Fibroblast of skin of left biceps (primary cell): ENCODE measurements at places on chromosomes 13 and 19.

GRCh38 chr13:110874508-110874960 is 40.3 kb downstream of the ANKRD10 start:
- DNase-seq = no peak

DNA sequence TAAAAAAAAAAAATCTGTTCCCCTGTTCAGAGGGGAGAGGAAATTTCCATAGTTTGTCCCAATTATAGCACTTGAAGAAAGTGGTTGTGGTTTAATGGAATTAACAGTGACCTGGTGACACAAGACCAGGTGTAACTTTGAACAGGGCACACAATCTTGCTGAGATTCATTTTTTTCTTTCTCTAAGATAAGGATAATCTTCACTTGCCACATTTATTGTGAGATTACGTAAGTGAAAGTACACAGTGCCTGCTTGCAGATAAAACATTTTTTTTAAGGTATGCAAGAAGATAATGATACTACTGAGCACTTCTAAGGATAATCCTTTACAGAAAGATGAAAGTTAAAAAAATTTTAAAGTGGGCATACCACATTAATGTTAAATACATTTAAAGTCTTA is 448.1 kb downstream of the DIAPH3 start:
- DNase-seq = no peak

- peak; percentile 42 for DNase-seq
These were observed at the start of gene ZNF625 for GRCh38 chr19:12156223-12157058. ZNF625 (minus strand) TSS chr19:12156734; CDS start chr19:12156558, 176 bp downstream.

GRCh38 chr13:44768239-44768638 is 192.1 kb upstream of the TSC22D1 start:
- no peak for DNase-seq

DNA sequence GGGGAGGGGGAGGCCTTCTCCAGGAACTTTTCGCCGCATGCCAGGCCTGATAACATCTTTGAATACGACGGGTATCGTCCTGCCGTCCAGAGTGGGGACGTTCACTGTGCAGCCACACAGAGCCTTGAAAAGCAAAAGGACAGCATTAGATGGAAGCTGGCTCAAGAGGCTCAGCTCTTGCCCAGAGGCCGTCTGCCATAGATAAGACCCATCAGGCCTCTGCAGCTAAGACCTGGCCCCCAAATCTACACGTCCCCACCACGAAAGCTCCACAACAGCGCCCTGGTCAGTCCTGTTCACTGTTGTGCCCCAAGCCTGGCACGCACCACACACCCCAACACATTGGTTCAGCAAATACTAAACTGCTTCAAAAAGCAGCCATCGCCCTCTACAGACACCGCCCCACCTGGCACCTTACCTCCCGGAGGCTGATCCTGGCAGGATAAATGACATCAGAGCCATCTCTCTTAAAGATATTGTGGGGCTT is 2.1 kb downstream of the DNAJB1 start:
- no peak for DNase-seq

DNA sequence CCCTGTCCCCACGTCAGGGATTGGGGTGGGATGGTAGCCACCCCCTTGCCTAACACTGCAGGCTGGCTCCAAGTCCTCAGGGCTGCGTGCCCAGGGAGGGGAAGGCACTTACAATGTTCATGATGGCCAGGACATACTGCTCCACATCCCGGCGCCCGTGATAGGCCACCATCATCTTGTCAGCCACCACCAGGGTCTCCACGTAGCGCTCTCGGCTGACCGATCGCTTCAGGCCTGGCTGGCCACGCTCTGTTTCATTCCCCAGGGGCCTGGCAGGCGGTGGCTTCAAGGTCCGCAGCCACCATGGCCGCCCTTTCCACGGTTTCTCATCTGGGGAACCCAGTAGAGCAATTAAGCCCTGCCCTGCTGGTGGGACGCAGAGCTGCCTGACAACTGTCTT is 9.7 kb downstream of the ADAMTS10 start:
- no peak for DNase-seq

DNA sequence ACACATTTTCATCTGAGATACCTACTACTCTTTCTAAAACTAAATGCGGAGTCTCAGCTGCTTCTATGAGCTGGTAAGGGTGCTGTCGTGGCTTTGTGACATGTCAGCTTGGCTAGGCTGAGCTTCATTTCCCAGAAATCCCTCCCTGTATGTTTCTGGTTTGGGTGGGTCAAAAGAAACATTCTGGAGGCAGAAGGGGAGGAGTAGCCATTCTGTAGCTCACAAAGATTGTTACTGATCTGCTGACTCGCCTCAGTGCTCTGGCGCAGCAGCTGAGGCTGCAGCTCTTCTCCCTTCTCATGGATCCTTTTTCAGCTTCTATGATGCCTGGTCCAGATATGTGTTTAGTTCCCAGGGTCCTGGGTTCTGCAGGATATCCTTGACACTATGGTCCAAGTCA is 114.7 kb downstream of the RAP2A start:
- DNase-seq = no peak

GRCh38 chr13:60150538-60150937 is 13.2 kb downstream of the DIAPH3 start:
- DNase-seq = no peak

DNA sequence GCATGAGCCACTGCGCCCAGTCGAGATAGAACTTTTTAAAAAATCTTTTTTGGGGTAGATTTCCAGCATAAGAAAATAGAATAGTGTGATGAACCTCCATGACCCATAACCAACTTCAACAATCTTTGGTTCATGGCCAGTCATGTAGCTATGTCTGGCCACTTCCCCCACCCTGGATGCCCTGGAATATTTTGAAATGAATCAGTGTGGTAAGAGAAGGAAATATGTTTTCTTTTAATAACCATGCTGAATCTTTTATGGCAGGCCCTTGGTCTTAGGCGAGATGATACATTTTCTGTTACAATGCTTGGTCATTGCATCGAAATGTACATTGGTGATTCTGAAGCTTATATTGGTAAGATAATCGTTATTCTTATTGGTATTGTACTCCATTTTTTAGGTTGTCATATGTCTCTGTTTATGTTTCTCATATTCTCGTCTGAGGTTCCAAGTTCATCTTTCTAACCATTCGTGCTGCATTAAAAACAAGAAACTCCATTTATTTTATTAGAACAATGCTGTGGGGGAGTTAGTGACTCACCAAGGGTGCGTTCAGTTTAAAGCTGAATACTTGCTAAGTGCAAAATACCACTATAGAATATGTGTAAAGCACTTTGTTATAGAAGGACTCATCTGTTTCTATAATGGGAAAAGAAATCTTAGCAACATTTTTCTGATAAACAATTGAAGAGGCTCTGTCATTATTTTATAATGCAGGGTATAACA is 16.4 kb upstream of the UPF3A start:
- DNase-seq = peak; percentile 61

DNA sequence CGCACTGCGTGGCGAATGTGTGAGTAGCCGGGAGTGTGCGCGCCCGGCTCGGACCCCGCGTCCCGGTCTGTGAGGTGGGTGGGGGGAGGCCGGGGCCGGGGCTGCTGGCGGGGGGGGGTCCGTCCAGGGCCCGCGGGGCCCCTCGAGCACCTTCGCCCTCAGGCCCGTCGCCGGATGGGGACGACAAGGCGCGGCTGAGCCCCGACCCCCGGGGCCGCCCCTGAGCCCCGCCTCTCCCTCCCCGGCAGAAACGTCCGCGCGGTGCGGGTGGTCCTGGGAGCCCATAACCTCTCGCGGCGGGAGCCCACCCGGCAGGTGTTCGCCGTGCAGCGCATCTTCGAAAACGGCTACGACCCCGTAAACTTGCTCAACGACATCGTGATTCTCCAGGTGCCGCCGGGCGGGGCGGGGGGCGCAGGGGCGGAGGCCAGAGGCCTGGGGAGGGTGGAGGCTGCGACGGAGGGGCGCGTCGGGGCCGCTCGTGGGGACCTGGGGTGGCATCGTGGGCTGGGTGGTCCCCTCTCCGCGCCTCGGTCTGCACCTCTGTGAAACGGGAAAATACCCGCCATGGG is 997 bp downstream of the ELANE start:
- DNase-seq = no peak
